ENCODE measurements at places on chromosomes 3 and 15. TPM values are rescaled to one million over a fixed set of nuclear protein-coding genes. Genes with fewer than 3 reads are reported as not detected.

The SLC9A9 gene
- total RNA-seq = 15.0 TPM

The FRMD4B gene
- total RNA-seq = 28.6 TPM

The CKMT1A gene
- 32.8 TPM for total RNA-seq

The TAGLN3 gene
- not detected for total RNA-seq

The C3orf49 gene
- not detected for total RNA-seq

The ARHGEF3 gene
- total RNA-seq = 50.0 TPM

The TPRG1 gene
- 6.2 TPM for total RNA-seq

The TEX9 gene
- 20.5 TPM for total RNA-seq

The KY gene
- 2.0 TPM for total RNA-seq

The TMEM108 gene
- total RNA-seq = 1.5 TPM

The GCSAM gene
- total RNA-seq = 0.49 TPM

The SRGAP3 gene
- total RNA-seq = 51.2 TPM

The SPATA12 gene
- total RNA-seq = not detected

The IL17RE gene
- total RNA-seq = 11.9 TPM

The CYP8B1 gene
- not detected for total RNA-seq

The RAB6B gene
- 8.2 TPM for total RNA-seq

The CCNDBP1 gene
- 55.2 TPM for total RNA-seq

The KNG1 gene
- not detected for total RNA-seq

The SCAMP5 gene
- 21.0 TPM for total RNA-seq

The SENP5 gene
- total RNA-seq = 44.0 TPM

The B3GALNT1 gene
- total RNA-seq = 22.3 TPM

The ROPN1 gene
- total RNA-seq = not detected

The GRM2 gene
- 0.23 TPM for total RNA-seq

The LEKR1 gene
- 3.5 TPM for total RNA-seq

The ACKR2 gene
- 17.2 TPM for total RNA-seq

The CEP19 gene
- total RNA-seq = 0.62 TPM

The FOXB1 gene
- not detected for total RNA-seq

The ATP10A gene
- total RNA-seq = 10.6 TPM

The SNRPA1 gene
- 71.6 TPM for total RNA-seq

The INSYN1 gene
- total RNA-seq = 8.1 TPM

The MAPK6 gene
- 31.9 TPM for total RNA-seq

The NR2C2 gene
- total RNA-seq = 59.8 TPM

Measured in ureter (tissue), 1 donor.